ENCODE measurements at places on chromosomes 6 and 20. TPM values are rescaled to one million over a fixed set of nuclear protein-coding genes. Genes with fewer than 3 reads are reported as not detected.

Gene SLC22A7
- total RNA-seq: not detected

Gene PRL
- total RNA-seq: not detected

Gene RHAG
- not detected for total RNA-seq

Gene AFDN
- 99.2 TPM for total RNA-seq

DNA sequence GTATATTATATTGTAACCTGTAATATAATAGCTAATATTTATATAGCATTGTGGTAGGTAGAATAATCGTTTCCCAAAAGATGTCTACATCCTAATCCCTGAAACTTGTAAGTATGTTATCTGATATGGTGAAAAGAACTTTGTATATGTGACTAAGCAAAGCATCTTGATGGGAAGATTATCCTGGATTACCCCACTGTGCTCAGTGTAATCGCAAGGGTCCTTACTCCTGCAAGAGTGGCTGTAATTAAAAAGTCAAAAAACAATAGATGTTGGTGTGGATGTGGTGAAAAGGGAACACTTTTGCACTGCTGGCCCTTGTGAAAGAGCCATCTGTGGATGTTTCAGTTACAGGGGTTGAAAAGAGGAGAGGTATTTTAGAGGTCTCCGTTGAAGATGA lies 95.2 kb downstream of the EDN1 start:
- H3K4me1 ChIP-seq: peaks cover 11% of the 10 kb centered on the region
- DNase-seq: no peak
- H3K27me3 ChIP-seq: no peaks in the 10 kb centered on the region
- peak overlapping the region; percentile 17 for H3K27ac ChIP-seq

DNA sequence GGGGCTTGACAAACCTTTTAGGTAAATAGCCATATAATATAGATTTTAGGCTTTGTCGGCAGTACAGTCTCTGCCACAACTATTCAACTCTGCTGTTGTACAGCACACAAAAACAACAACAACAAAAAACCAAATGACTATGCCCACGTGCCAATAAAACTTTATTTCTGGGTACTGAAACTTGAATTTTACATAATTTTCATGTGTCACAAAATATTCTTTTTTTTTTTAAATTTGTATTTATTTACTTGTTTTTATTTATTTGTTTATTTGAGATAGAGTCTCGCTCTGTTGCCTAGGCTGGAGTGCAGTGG lies 34.8 kb upstream of the B4GALT5 start:
- H3K4me3 ChIP-seq: no peak overlapping the region
- no peaks in the 10 kb centered on the region for H3K4me1 ChIP-seq
- no peak overlapping the region for H3K27ac ChIP-seq
- no peaks in the 10 kb centered on the region for H3K27me3 ChIP-seq
- H3K36me3 ChIP-seq: no peaks in the 10 kb centered on the region

DNA sequence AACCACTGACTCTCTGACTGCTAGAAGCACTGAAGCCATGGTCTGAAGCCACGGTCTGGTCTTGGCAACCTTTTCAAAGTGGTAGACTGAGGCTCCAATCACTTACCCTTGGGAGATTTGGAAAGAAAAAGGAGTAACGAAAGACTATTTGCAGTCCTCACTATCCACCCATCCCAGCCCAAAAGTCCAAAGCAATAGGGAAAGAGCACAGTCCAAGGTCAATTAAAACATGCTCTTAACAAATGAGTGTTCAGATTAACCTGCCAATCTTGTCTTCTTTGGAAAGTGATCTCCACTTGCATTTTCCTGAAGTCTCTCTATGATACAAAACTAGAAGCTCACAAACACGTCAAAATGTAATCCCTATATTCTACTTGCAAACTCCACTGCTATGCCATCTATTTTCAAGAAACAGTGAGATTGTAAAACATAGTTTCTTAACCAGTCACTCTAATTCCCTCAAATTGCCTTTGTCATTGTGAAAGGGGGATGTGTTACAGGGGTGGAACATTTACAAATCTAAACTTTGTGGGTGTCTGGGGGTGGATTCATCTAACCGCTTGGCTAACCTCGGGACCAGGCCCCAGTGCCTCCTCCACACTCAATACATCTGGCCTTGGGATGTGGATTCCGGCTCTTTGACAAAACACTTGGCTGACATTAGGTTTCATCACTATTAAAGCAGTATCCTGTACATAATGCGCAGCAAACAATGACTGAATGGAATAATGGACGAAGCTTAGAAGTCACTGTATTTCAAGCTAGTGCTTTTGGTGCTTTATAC lies 56.4 kb downstream of the B4GALT5 start:
- H3K36me3 ChIP-seq: peaks cover 4% of the 10 kb centered on the region
- DNase-seq: no peak
- H3K4me3 ChIP-seq: no peak overlapping the region
- H3K27me3 ChIP-seq: no peaks in the 10 kb centered on the region
- H3K27ac ChIP-seq: peak overlapping the region; percentile 8

- H3K27me3 ChIP-seq: no peaks in the 10 kb centered on the region
- no peak for DNase-seq
- no peak overlapping the region for H3K27ac ChIP-seq
Measured at GRCh38 chr6:87357479-87358196, 13.0 kb downstream of the C6orf163 start.

GRCh38 chr6:18997375-18997826 lies 610.3 kb downstream of the RNF144B start:
- no peaks in the 10 kb centered on the region for H3K4me1 ChIP-seq
- no peak for DNase-seq
- no peak overlapping the region for H3K27ac ChIP-seq

DNA sequence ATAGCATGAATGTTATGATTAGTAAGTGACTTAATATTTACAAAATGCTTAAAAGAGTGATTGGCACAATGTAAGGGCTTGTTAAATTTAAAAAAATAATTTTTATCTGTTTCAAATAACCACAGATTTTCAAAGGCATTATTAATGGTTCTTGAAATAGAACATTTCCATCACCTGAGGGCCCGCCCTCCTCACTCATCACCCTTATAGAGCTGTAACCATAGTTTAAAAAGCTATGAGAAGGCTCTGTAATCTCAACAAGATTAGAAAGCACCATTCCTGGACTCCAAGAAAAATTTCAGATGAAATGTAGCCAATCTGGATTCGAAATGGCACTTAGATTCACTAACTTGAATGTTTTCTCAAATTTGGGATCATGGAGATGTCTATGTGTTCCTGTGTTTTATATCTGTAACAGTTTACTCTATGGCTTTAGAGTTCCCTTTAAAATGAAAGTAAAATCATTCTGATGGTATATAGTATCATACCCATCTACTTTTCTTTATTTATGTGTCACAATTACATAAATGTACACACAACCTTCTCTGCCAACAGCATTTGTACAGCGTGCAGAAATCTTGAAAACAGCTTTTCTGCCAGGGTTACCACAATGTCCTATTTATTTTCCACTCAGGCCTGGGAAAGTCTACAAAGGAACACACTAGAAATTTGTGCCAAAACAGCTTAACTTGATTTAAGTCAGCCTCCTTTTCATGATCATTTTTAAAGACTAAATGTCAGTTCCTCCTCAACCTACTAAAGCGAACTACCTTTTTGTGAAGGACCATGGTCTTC lies 207.7 kb downstream of the TBX18 start:
- H3K36me3 ChIP-seq: no peaks in the 10 kb centered on the region
- H3K4me3 ChIP-seq: no peak overlapping the region
- no peaks in the 10 kb centered on the region for H3K27me3 ChIP-seq
- no peaks in the 10 kb centered on the region for H3K4me1 ChIP-seq

DNA sequence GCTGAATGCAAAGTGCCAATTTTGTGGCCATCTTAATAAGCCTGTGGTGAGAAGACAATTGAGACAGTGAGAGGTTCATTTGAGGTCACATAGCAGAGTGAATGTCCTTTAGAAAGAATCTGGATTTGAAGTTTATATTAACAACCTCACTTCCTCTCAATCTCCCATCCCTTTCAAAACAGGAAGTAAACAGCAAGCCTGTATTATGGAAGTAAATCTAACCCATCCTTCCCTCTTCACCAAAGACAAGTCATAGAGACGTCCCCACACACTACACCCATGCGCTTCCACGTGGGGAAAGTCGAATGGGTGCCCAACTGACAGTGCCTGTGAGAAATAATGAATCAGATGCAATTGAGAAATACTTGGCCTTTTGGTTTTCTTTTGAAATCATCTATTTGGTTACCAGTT lies 28.8 kb upstream of the CCND3 start:
- no peak overlapping the region for H3K4me3 ChIP-seq
- H3K4me1 ChIP-seq: no peaks in the 10 kb centered on the region
- peak; percentile 60 for DNase-seq
- H3K27ac ChIP-seq: no peak overlapping the region
- H3K36me3 ChIP-seq: no peaks in the 10 kb centered on the region

DNA sequence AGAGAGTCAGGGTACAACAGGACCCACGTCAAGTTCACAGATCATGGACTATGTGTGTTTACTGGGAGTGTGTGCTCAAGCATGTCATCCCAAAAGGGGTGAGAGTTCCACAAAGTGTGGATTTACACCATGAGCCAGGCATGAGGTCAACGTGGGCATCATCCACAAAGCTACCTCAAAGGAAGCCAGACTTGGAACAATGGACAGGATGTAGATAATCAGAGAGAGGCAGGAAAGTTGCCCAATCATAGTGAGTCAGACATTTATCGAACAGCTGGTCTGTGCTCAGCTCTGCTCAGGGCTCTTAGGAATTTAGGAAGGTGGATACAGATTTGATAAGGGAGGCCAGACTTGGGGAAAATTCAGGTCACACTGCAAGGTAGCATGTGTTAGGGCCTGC lies 317.2 kb upstream of the CDYL start:
- DNase-seq: no peak
- no peaks in the 10 kb centered on the region for H3K27me3 ChIP-seq
- H3K4me3 ChIP-seq: no peak overlapping the region
- no peaks in the 10 kb centered on the region for H3K36me3 ChIP-seq
- no peaks in the 10 kb centered on the region for H3K4me1 ChIP-seq

- H3K27ac ChIP-seq: no peak overlapping the region
- no peak overlapping the region for H3K4me3 ChIP-seq
- DNase-seq: peak; percentile 42
- H3K36me3 ChIP-seq: no peaks in the 10 kb centered on the region
- no peaks in the 10 kb centered on the region for H3K4me1 ChIP-seq
Measured at GRCh38 chr6:3340358-3340802, 81.6 kb downstream of the PSMG4 start.

GRCh38 chr6:152380351-152380767 lies 256.8 kb downstream of the SYNE1 start:
- H3K4me3 ChIP-seq: peak overlapping the region; percentile 86
- peaks cover 6% of the 10 kb centered on the region for H3K36me3 ChIP-seq
- H3K4me1 ChIP-seq: peaks cover 2% of the 10 kb centered on the region
- H3K27me3 ChIP-seq: no peaks in the 10 kb centered on the region
- DNase-seq: no peak
- peak overlapping the region; percentile 98 for H3K27ac ChIP-seq

DNA sequence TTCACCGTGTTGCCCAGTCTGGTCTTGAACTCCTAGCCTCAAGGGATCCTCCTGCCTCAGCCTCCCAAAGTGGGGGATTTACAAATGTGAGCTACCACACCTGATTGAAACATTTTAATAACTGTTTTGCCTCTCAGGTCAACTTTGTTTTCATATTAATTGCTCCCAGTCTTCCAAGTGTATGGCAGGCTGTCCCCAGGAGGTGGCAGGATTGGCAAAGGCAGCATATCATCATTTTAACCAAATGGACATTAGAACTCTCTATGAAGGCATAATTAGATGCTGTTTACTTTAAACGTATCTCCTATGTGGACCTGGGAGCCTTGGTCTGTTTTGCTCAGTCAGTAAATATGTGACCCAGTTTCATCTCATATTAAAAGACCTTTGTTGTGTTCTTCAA lies 59.2 kb upstream of the CSE1L start:
- no peaks in the 10 kb centered on the region for H3K27me3 ChIP-seq
- peaks cover 15% of the 10 kb centered on the region for H3K36me3 ChIP-seq
- H3K27ac ChIP-seq: no peak overlapping the region
- no peaks in the 10 kb centered on the region for H3K4me1 ChIP-seq

- H3K4me1 ChIP-seq: no peaks in the 10 kb centered on the region
- H3K27me3 ChIP-seq: no peaks in the 10 kb centered on the region
- no peak overlapping the region for H3K27ac ChIP-seq
Measured at GRCh38 chr6:50849796-50850180, 31.1 kb downstream of the TFAP2B start.

Measured in aorta (tissue), 5 donors.